T-helper 2 cell treated with Interferon-gamma antibody and Interleukin-4, amounts not matched to agents 5 μg/mL and 100 μg/mL, for 36 hours (primary cell): ENCODE measurements at places on chromosomes 5 and 9.

DNA sequence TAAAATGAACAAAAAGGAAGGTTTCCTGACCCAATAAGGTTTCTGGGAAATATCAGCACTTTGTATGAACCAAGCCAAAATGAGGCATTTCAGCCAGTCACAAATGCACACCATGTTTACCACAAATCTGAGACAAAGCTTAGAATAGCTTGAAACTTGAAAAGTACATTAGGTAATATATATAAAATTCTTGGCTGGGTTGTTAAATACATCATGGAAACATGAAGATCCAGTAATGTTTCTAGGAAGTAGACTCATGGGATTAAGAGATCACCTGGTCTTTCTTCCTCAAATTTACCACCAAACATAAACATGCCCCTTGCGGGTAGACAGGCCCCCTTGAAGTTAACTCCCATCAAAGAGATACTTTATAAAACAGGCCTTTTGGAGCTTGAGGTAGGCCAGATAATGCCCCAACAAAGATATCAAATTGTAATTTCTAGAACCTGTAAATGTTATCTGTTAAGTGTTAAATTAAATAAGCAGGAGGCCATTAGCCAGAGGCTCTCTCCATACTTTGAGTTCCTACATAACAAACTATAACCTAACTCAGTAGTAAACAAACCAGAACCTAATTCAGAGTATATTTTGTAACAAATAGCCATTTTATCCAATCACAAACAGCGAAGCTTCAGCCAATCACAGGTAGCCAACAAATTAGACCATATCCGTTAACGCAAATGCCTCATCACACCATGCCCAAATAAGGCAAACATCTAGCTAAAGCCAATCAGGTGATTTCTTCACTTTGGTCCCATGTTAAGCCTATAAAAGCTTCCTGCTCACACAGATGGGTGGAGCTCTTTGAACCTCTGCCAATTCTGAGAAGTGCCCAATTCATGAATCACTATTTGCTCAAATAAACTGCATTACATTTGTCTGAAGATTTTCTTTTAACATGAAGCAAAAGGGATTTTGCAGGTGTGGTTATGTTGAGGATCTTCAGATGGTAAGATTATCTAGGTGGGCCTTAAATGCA lies 127.9 kb upstream of the TARS1 start:
- DNase-seq: no peak

GRCh38 chr5:90402521-90403255 lies 6.9 kb downstream of the CETN3 start:
- no peak for DNase-seq

- no peak for DNase-seq
These were observed 22.0 kb upstream of the GNAQ start for GRCh38 chr9:78053627-78054026.

DNA sequence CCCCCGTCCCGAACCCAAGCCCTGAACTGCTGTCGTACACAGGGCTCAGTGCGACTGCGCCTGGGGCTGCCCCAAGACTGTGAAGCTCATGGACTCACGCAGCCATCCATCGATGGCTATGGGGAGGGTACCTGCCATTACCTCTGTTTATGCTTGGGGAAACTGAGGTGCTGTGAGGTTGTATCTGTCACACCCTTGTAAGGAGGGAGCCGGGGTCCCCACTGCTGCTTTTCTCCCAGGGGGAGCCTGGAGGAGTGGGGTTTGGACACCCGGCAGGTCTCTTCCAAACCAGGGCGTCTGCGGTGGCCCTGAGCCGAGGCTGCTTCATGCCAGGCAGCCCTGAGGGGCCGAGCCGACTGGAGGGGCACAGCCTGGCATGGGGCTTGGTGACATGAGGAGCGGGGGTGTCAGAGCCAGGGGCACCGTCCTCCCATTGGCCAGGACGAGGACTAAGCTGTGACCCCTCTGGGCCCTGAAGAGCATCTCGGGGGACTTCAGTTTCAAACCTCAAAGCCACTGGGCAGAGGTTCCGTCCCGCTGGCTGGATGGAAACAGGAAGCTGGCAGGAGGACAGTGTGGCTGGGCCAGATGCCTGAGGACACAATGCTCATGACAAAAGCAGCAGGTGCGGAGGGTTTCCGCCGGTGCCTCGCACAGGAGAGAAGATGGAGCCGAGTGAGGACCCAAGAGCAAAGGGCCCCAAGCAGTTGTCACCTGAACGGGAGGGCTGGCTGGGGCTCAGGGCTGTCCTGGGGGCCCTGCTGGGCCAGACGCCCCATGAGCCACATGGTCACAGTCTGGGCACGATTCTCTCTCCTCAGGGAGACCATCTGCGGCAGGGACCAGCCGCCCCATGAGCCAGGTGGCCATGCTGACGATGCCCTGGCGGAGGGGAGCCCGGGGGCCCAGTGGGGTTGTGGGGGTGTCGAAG lies 54.4 kb upstream of the EXOC3 start:
- no peak for DNase-seq

DNA sequence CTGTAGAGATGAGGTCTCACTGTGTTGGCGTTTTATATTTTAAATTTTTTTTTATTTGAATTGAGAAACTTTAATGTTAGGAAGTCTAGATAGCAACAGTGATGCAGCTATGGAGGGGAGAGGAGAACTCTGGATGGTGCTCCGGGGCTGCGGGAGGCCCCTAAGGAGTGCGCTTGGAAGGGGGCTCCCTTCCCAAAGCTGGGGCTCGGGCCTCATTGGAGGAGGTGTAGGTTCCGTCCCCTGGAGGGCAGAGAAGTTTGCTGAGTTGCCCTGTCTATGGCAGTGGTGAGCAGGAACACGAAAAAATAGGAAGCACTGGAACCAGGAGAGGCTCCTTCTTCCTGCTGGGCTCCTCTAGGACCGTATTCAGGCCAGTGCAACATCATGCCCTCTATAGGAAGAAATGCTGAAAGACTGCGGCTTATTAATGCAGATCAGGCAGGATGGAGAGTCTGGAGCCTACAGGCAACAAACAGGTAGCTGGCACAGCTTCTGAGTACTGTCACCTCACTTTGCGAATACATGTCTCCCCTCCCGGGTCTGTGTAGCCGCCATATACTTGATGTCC lies 16.1 kb downstream of the AHRR start:
- no peak for DNase-seq

DNA sequence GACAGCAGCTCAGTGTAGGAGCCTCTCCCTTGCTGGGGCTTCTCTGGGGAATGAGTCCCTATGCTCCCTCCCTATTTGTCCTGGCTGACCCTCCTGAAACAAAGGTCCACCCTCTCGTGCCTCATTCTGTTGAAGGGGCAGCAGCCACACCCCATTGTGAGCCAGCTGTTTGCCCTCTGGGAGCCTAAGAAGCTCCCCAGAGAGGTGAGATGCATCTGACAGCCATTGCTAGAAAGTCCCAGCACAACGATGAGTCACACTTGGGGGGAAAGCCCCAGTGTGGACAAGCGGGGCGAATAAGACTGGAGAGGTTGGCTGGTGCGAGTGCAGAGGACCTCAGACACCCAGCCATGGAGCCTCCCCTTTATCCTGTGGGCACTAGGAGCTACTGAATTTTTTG lies 101.4 kb downstream of the PPARGC1B start:
- peak; percentile 68 for DNase-seq

DNA sequence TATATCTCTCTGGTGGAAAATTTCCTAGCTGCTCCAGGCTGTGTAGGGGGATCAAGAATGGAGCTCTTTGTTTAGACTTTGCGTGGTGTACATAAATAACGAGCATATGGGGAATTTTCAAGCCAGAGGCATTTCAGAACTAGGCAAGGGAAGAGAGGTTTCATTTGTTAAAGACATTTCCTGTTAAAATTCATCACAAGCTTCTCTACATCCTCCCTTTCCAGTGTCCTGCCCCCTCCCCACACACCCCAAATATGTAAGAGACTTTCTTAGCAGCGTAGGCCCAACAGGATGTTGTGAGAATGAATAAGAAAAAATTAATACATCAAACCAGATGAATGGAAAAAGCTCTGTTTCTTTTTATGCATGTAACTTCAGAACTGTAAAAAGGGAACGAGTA lies 150.3 kb downstream of the GPBP1 start:
- DNase-seq: peak; percentile 20

GRCh38 chr9:135413461-135413860 lies 66.1 kb upstream of the PPP1R26 start:
- no peak for DNase-seq

DNA sequence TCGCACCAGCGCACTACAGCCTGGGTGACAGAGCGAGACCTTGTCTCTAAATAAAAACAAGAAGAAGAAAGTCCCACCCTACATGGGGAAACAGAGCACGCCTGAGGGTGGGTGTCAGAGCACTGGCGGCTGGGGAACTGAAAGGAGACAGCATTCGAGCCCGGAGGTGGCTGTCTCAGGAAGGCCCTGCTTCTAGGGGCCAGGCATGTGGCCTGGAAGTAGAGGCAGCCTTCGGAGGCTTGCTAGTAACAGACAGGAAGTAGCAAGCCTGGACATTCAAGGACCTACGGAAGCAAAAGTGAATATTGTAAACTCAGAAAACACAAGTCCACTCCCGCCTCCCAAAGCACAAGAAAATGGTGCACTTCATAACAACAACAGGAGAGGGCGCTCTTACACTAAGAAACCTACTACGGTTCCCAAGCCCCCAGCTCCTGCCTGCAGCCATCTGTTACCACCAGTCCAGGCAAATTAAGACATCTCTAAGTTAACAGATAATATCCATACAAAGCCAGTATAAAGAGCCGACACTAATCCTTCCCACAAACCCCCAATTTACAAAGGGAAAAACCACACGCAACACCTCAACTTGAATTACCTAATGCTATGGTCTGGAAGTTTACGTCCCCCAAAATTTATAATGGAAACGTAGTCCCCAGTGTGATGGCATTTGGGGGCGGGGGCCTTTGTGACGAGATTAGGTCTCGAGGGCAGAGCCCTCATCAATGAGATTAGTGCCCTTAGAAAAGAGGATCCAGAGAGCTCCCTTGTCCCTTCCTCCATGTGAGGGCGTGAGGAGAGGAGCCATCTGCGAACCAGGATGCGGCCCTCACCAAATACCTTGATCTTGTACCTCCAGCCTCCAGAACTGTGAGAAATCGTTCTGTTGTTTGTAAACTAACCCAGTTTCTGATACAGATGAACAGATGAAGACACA lies 7.7 kb downstream of the RASGEF1C start:
- no peak for DNase-seq

GRCh38 chr9:80175286-80176150 lies 603.8 kb downstream of the TLE4 start:
- DNase-seq: no peak

GRCh38 chr5:32044434-32044833 lies 129.7 kb downstream of the GOLPH3 start:
- DNase-seq: no peak

DNA sequence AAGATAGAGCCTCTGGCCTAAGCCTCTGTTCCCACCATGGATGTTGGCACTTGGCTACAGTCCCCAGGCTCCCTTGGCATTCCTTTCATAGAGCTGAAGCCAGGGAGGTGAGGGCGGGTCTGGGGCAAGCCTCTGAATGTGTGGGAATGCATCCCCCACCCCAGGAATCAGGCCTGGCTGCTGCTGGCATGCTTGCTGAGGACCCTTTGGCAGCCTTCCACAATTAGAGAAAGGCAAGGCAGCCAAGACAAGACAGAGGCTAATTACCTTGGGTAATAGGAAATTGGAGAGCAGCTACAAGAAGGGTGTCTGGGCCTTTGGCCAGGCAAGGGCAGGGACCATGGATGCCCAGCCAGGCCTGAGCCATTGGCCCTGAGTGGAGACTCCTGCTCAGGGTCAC lies 204.4 kb upstream of the TRIM32 start:
- no peak for DNase-seq

- no peak for DNase-seq
These were observed 268.9 kb downstream of the ENC1 start for GRCh38 chr5:74371621-74372020.

DNA sequence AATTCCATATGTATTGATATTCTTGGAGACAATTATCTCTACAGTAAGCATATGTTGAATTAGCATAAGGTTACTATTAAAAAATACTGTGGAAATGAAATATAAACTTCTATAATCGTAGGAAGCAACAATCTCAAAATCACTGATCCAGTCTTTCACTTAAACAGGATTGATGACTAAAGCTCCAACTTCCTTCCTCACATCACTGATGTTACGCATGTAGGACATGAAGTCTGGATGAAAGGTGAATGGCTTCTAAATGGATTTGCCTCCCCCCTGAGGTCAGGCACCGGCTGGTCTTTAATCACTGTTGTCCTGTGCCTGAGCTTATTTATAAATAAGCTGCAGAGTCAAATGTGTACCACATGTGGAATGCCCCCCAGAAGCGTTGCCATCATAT lies 157.1 kb upstream of the NFIB start:
- DNase-seq: no peak

- no peak for DNase-seq
These were observed 442 bp downstream of the NEURL1B start for GRCh38 chr5:172641359-172642050.

DNA sequence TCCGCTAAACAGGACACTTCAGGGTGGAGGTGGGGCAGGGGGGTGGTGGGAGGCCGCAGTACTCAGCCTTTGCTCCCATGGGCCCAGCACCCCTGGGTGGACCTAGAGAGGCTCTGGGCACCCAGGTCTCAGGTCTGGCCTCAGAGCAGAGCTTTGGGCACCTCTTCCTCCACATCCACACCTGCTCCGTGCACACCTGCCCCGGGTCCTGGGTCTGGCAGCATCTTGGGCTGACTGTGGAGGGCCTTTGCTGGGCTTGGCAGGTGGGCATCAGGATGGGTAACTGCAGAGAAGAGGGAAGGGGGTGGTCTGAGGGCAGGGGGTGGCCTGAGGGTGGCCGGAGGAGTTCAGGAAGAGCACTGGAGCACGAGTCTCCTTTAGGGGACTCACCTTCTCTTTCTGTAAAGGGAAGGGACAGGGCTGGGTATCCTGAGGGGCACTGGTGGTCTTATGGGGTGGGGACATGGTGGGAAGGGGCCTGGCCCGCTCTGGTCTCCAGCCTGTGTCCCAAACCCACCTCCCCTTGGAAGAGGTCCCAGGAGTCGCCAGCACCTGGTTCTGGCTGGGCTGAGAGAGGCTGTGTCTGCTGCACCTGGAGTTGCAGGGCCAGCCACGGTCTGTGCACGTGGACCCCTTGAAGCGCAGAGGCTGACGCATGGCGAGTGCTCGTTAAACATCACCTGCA lies 106.7 kb upstream of the IER5L start:
- DNase-seq: no peak

GRCh38 chr9:70789086-70789485 lies 332.3 kb downstream of the TRPM3 start:
- no peak for DNase-seq

GRCh38 chr9:18976221-18976708 lies 56.7 kb downstream of the SAXO1 start:
- no peak for DNase-seq

DNA sequence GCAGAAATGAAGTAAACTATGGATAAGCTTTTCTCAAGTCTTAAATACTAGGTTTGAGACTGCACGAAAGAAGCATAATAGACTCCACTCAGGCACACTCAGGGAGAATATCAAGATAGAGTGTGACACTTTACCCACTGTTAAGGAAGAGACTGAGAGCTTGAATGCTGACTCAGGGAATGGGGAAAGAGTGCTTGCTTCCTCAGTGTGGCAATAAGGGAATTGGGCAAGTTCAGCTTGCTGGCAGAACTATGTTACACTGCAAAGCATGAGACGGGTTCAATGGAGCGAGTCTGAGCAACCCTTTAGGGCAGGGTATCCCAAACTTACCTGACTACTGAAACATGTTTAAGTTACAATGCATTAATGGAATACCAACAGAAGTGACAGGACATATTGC lies 237.7 kb upstream of the MEF2C start:
- no peak for DNase-seq

GRCh38 chr5:139767960-139768359 lies 27.6 kb upstream of the PSD2 start:
- DNase-seq: no peak
